ENCODE measurements at places on chromosomes 13 and 19.

DNA sequence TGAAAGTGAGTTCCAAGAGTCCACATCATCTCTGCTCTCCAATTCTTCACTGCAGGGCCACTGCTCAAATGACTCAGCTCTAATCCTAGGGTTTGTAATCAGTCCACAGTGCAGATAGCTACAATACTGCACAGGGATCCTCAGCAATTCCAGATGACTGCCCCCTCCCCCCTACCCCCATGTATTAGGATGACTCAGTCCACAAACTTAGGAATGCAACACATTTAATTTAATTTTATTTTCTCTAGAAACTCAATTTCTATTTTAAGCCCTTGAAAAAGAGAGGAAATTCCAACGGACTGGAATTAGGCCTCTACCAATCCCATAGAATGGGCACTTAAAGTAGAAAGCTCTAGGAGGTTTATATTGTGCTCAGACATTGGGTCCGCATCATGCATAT is 173.8 kb upstream of the SOX21 start:
- no peak for DNase-seq

DNA sequence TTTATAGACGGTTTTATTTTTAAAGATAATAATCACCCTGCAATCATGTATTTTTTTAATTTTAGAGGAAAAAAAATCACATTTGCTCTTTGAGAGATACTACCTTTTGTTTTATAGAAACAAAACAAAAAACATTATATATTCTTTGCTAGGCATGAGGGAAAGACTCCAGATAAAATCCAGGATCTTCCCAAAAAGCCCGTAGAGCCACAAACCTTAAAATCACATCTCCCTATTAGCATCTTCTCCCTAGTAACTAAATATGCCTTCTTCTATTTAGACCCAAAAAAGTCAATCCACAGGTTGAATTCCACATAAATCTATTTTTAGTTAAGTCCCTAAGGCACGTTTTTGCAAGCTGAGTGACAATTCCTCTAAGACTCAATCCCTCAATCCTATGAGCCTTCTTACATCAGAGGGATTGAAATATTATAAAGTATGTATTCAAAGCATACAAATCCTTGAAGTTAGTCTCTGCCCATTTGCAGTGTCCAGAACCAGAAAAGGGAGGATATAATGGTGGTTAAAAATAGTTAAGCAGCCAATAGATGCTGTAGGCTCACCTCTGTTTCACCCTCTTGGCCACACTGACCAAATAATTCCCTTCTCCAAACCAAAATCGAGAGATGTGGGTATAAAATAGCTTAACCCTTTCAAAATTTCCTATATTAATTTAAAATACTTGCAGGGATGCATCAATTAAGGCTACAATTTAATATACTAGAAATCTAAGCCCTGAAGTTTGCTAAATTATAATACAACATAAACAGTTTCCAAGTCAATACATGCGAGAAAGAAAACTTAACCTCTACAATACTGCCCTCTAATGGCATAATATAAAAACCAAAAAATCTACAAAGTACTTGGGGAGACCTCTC is 64.0 kb downstream of the SERP2 start:
- no peak for DNase-seq

GRCh38 chr19:38792250-38793111 is 3.5 kb downstream of the LGALS7B start:
- DNase-seq, result no peak

GRCh38 chr19:37079238-37079637 is 1.0 kb downstream of the ZNF420 start:
- DNase-seq, result no peak

DNA sequence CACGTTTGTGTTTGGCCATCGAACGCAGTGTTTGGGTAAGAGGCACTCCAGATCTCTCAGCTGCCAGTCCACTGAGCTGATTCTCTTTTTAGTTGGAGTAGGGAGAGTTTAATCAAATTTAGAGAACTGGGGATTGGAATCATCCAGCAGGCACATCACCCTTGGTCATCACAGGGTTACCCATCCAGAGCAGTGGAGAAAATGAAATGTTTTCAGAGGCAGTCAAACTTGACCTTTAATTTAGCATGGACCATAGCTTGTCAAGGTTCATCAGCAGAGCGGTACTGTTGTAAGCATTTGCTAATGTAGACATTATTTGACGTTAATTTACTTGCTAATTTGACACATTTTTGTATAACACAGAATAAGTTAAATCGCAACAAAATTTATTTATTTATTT is 18.4 kb upstream of the FRY start:
- DNase-seq, result no peak

GRCh38 chr13:45367358-45367757 is 26.4 kb upstream of the TPT1 start:
- DNase-seq, result peak; percentile 81

DNA sequence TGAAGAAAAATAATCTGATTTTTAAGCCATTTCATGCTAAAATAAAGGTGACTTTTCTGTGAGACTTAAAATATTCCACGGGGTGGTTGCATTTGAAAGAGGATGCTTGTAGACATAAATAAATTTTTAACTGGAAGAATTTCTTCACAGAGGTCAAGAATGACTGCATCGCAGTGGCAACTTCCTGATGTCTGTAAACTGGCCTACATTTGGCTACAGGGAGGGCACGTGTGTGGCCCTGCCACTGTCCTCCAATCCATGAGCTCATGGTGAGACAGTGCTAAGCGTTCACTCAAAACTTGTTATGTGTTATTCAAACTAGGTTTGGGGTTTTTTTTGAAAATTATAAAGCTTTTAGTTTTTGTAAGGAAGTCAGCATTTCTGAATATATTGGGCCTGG is 1089.3 kb downstream of the EFNB2 start:
- DNase-seq, result no peak

DNA sequence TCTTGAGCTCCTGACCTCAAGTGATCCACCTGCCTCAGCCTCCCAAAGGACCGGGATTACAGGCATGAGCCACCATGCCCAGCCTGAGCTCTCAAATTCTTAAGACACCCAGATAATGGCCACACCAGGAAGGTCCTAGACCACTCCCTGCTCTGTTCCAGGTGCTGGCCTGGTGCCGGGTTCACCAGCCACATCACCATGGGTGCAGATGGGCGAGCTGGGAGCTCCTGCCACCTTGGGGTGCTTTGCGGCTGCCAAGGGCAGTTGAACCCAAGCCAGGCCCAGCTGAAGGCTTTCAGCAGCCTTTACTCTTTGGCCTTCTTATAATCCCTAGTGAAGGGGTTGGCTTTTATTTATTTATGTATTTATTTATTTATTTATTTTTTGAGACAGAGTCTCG is 4.9 kb downstream of the HPN start:
- DNase-seq, result no peak
